ENCODE measurements at places on chromosomes 4 and X.

GRCh38 chr4:24121395-24122175 is 231.7 kb upstream of the PPARGC1A start:
- no peak for DNase-seq

DNA sequence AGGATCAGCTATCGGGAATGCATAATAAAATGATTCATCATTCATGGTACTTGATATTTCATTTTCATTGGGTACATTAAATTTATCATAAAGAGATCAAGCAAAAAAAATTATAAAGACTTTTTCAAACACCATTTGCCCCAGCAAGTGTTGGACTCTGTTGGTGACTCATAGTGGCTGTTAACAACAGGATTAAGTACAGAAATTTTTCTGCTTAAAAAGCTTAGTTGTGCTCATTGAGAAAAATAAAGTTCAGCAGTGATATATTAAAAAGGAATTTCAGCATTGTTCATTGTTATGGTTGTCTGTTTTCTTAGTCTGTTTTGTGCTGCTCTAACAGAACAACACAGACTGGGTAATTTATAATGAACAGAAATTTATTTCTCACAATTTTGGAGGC is 86.2 kb upstream of the PCDH10 start:
- DNase-seq: no peak

GRCh38 chrX:102958794-102959193 is 21.7 kb downstream of the RAB40AL start:
- no peak for DNase-seq

DNA sequence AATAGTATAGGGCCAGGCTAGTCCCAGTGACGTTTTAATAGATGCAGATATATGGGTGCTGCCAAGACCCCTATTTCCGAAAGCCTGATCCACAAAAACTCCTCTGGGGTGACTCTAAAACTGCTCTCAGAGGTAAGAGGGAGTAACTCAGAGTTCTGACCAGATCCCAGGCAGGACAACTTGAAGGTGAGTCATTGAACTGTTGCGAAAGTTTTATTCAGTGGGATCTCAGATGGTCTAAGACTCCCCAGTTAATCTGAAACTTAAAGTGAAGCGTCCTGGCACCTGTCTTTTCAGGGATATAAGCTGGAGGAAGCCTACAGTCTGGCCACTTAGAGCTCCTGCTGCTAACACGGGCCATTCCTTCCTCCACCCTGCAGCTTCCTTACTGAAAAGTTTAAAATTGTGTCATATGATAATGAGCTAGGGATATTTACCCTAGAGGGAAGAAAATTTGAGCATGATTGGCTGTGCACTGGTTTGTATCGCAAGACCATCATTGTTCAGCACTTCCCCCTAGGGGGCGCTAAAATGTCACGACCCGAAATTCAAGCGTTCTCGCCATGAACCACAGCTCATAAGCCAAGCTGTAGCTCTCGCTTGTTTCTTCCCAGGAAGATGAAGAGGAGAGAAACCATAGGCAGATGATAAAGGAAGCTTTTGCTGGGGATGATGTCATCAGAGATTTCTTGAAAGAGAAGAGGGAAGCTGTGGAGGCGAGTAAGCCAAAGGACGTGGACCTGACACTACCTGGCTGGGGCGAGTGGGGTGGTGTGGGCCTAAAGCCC is 19.5 kb downstream of the UTP14A start:
- DNase-seq: peak; percentile 49

- no peak for DNase-seq
Observed at GRCh38 chrX:16222151-16222550, 54.9 kb downstream of the MAGEB17 start.

- no peak for DNase-seq
Observed at GRCh38 chr4:122083989-122084388, 68.1 kb upstream of the BLTP1 start.

- no peak for DNase-seq
Observed at GRCh38 chrX:48927123-48927522, 8.3 kb upstream of the PIM2 start.

DNA sequence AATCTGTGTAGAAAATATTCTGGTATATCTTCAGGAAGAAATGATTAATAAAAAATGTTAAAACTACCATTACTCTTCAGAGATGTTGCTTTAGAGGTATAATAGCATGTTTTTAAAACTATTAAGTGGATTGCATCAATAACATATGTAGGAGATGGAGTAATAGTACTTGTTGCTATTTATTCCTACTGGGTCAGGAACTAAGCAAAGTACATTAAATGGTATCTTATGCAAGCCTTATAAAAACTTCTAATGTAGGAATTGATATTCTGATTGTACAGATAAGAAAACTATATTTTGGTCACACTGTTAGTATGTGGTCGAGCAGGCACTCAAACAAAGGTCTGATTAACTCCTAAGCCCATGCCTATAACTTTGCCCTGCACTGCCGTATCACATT is 31.4 kb upstream of the PDLIM5 start:
- no peak for DNase-seq

GRCh38 chr4:25867781-25868294 is 5.0 kb upstream of the SEL1L3 start:
- no peak for DNase-seq

DNA sequence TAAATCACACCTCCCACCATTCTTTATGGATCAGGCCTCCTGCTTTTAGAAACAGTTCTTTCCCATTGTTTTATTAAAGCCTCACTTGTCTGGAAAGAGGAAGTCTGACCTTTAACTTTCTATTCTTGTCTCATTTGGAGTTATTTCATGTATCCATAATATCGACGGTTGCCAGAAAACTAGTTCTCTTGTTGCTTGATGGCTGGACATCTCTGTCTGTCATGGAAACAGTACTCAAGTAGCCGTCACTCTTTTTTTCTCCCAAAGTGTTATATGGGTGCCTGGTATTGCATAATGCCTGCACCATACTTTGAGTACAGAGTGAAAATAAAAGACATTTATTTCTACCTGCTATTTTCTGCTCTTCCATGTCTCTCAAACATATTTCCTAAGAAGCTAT is 61.4 kb downstream of the PHEX start:
- no peak for DNase-seq

DNA sequence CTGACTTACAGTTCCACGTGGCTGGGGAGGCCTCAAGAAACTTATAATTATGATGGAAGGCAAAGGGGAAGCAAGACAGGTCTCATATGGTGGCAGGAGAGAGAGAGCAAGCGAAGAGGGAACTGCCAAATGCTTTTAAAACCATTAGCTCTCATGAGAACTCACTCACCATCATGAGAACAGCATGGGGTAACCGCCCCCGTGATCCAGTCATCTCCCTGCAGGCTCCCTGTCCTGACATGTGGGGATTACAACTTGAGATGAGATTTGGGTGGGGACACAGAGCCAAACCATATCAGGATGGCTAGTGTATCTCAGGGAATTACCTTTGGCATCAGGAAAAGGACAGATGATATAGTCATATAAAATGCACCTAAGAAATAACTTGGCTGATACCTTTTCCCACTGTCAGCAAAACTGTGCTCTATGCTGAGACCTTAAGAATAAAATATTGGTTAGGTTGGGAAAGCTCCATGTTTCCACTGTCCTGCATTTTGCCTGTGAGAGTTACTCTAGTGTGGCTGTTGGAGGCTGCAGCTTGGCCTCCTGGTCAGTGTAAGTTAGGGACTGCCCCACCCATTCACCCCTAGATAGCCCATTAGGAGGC is 110.3 kb downstream of the UCHL1 start:
- no peak for DNase-seq

DNA sequence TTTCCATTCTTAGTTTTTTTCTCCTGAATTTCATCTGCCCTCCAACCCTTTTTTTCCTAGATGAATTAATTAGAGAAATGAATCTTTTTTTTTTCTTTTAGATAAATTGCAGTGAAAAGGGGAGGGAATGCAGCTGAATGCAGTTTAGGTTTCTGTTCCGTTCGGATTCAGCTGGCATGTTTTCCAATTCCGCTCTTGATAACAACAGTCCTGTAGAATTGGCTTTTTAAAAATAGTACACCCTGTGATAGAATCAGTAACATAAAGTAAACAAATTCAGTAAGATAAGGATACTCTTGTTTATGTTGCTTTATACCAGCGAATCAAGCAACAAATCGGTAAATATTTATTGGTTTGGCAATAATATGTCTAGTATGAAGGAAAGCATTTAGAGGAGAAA is 103.5 kb downstream of the UNC5C start:
- DNase-seq: no peak

- no peak for DNase-seq
Observed at GRCh38 chr4:10701702-10702460, 17.3 kb upstream of the CLNK start.

- DNase-seq: no peak
Observed at GRCh38 chrX:8364369-8365141, 100.1 kb upstream of the VCX3B start.

DNA sequence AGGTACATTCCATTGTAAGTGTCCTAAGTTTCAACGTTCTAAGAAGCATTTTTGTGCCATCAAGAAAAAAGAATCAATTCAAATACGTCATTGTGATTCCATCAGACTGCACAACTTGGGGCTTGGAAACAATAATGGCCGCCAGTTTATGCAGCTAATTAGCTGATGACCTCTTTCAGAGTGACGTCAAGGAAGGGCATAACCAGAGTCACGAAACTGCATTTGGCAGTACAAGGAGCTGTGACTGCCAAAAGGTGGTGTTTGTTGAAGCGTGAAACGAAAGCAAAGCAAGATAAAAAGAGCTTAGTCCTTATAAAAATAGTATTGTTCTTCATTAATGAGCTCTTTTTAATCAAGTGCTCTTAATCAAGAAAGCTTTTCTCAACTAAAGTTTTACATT is 81.1 kb upstream of the SH3RF1 start:
- DNase-seq: no peak

DNA sequence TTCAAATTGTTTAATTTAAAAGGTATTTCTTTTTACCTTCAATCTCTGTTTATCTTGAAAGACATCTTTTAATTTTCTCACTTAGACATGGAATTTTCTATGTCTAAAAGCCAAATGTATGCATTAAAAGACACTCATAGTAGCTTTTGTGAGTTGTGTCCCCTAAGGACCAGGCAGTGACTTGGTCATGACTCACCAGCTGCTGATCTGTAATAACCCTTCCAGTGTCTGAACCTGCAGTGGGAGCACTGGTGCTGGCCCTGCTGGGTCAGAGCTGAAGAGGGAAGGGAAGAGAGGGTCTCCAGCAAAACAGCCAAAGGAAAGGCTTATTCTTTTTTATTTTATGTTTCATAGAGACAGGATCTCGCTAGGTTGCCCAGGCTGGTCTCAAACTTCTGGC is 31.1 kb upstream of the SH3D19 start:
- DNase-seq: no peak

GRCh38 chrX:56764975-56765791 is 36.1 kb downstream of the NBDY start:
- DNase-seq: no peak

- no peak for DNase-seq
Observed at GRCh38 chr4:7030856-7031255, 12.3 kb upstream of the TADA2B start.

- DNase-seq: no peak
Observed at GRCh38 chr4:79209822-79210635, 115.8 kb downstream of the NAA11 start.

- DNase-seq: no peak
Observed at GRCh38 chr4:168221301-168221700, 97.3 kb downstream of the DDX60 start.

DNA sequence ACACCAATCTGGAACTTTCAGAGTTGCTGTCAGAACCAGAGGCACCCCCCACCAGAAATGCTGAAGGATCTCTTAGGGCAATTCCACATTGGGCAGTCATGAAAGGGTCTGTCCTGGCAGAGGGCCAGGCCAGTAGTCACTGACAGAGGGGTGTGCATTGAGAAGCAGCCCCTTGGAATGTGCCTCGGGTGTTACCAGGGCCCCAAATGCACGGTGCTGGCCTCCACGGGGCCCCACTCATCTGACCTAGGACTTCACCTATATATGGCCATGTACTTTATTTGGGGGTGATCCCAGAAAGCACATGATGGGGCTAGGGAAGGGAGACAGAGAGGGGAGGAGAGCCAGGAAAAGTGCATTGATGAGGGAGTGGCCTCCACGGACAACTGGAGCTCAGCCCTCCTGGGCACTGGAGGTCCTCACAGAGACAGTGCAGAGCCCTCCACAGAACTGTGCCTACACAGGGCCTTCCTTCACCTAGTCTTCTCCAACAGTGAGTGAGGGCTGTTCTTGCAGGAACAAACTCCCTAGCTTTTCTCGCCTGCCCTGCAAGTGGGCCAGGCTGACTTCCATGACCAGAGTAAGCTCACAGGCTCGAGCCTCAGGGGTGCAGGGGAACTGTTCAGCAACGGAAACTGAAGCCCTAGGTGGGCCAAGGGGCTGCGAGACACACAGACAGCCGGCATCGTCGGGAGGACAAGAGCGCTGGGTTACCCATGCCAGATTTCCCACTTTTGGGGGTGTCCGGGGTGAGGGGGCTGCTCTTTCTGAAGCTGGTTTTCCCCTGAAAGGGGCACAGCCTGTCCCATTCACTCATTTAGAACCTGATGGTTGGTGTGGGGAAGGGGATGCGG is 136.2 kb downstream of the HMX1 start:
- no peak for DNase-seq

DNA sequence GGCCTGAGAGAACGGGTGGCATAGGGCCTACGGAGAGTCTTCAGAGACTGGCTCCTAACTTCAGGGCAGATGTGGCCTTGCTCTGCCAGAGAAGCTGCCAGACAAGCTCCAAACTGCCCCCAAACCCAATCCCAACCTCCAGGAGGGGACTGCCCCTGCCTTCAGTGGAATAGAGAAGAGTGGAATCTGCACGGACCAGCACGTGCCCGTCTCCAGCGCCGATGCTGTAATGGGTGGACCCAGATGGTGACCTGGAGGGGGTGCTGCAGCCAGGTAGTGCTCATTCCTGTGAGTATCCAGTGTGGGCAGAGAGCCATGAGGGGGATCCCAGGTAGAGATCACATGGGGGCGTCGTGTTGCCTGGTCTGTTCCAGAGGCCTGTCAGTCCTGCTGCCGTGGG is 73.2 kb upstream of the NKX1-1 start:
- DNase-seq: no peak

DNA sequence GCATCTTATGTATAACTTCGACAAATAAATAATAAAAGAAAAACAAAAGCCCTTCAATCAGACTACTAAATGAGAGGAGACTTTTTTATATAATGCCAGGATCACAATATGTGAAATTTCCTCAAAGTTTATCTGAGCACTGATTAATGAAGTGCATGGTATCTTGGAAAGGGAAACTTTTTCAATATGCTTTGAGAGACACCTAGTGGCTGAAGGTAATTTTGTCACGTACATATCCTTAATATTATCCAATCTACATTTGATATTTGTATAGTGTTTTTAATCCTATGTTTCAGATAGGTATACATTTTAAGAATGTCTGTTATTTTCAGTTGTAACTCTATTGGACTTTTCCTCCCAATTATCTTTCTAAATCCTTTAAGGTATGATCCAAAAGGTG is 146.8 kb downstream of the KLHL4 start:
- DNase-seq: no peak

GRCh38 chr4:38381788-38382187 is 282.2 kb upstream of the KLF3 start:
- DNase-seq: no peak
